AG09319 (cell line): ENCODE measurements at places on chromosomes 4 and X.

- no peak for DNase-seq
Measured at GRCh38 chrX:34487364-34487763, 169.7 kb downstream of the TMEM47 start.

- DNase-seq, result peak; percentile 3
Measured at GRCh38 chr4:40629401-40630334, at the start of gene RBM47. TSS of gene RBM47 (minus strand) at chr4:40629864. CDS start at chr4:40438893, 190,971 bp downstream.

GRCh38 chr4:150209140-150209829, 131.0 kb downstream of the DCLK2 start:
- DNase-seq, result no peak

GRCh38 chrX:40866893-40867292, 131.6 kb upstream of the MED14 start:
- no peak for DNase-seq

GRCh38 chr4:119149110-119149509, 13.5 kb downstream of the MYOZ2 start:
- DNase-seq, result no peak

DNA sequence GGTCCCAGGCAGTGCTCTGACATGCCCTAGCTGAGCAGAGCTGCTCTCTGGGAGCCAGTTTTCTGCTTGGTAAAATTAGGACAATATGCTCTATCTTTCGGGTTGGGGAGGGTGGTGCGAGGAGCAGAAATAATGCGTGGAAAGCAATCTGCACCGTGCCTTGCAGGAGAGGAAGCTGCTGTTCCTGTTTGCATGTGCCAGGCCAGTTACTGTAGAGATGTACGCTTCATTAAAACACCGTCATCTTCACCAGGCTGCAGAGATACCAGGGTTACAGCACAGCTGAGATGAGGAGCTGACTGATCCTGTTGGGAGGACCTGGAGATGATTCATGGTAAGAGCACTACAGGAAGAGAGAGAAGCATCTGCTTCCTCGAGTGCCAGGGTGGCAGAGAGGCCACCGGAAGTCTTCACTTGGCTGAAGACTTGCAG, 29.5 kb upstream of the IRF2 start:
- DNase-seq, result no peak

DNA sequence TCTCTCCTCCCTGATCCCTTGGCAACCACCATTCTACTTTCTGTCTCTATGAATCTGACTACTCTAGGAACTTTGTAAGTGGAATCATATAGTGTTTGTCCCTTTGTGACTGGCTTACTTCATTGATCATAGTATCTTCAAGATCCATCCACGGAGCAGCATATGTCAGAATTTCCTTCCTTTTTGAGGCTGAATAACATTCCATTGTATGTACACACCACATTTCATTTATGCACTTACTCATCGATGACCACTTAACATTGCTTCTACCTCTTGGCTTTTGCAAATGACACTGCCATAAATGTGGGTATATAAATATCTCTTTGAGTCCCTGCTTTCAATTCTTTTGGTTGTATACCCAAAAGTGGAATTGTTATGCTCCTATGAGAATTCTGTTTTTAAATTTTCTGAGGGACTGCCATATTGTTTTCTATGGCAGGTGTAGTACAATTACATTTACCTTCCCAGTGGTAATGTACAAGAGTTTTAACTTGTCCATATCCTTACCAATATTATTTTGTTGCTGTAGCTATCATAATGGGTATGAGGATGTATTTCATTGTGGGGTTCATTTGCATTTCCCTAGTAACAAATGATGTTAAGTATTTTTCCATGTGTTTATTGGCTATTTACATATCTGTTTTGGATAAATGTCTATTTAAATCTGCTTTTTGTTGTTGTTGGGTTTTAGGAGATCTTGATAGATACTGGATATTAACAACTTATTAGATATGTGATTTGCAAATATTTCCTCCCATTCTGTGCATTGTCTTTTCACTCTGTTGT, 466.1 kb downstream of the C4orf33 start:
- no peak for DNase-seq

DNA sequence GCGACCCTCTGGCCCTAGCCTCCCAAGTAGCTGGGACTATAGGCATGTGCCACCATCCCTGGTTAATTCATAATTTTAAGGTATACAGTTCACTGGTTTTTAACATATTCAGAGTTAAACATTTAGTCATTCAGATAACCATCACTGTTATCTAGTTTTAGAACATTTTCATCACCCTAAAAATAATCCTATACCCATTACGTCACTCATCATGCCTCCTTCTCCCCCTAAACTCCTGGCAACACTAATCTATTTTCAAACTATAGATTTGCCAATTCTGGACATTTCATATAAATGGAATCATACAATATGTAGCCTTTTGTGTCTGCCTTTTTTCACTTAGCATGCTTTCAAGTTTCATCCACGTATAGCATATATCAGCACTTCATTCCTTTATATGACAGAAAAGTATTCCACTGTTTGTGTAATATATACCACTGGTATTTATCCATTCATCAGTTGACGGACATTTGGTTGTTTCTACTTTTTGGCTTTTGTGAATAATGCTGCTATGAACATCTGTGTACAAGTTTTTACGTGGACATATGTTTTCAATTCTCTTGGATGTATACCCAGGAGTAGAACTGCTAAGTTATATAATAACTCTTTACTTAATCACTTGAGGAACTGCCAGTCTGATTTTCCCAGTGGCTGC, 32.0 kb upstream of the RPS3A start:
- DNase-seq, result no peak

DNA sequence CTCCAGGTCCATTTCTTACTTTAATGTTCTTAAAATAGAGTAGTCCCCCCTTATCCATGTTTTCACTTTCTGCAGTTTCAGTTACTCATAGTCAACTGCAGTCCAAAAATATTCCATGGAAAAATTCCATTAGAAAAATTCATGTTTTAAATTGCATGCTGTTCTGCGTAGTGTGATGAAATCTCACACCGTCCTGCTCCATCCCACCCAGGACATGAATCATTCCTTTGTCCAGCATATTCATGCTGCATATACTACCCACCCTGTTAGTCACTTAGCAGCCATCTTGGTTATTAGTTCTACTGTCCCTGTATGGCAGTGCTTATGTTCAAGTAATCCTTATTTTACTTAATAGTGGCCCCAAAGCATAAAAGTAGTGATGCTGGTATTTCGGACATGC, 5.4 kb upstream of the PDLIM5 start:
- peak; percentile 60 for DNase-seq

DNA sequence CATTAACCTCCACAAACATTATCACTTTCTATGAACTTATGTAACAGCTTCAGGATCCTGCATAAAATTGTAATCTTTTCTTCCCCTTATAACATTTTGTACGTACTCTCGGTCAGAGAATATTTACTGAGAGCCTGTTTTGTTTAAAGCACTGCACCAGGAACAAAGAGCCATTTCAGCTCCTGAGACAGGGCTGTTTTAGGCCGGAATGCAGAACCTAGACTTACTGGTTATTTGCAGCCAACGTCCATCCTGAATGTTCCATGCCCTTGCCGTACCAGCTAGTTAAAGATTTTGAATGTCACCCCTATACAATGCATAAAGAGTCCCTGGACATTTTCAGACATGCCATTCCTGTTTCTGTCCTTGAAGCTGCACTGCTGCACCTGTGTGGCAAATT, 248.8 kb downstream of the PCDH7 start:
- no peak for DNase-seq
